ENCODE measurements at places on chromosomes 11 and 22.

- no peak for DNase-seq
Observed at GRCh38 chr11:98495601-98496000, 525.1 kb upstream of the CNTN5 start.

- no peak for DNase-seq
Observed at GRCh38 chr11:60349990-60350389, 22.9 kb downstream of the MS4A6E start.

DNA sequence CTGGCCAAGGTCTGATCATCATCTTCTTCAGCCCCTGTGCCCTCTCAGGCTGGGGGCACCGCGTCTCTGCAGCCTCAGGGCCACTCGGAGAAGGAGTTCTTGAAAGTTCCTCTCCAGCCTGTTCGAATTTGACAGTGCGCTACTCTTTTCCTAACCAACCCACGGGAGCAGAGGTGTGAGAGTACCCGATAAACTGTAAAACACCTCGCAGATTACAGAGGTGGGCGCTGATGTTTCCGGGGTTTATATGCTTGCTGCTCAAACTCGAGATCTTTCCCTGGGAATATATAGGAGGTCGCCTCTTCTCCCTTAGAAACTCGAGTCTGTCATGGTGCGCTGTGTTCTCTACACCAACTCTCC lies 515 bp downstream of the CTR9 start:
- no peak for DNase-seq

DNA sequence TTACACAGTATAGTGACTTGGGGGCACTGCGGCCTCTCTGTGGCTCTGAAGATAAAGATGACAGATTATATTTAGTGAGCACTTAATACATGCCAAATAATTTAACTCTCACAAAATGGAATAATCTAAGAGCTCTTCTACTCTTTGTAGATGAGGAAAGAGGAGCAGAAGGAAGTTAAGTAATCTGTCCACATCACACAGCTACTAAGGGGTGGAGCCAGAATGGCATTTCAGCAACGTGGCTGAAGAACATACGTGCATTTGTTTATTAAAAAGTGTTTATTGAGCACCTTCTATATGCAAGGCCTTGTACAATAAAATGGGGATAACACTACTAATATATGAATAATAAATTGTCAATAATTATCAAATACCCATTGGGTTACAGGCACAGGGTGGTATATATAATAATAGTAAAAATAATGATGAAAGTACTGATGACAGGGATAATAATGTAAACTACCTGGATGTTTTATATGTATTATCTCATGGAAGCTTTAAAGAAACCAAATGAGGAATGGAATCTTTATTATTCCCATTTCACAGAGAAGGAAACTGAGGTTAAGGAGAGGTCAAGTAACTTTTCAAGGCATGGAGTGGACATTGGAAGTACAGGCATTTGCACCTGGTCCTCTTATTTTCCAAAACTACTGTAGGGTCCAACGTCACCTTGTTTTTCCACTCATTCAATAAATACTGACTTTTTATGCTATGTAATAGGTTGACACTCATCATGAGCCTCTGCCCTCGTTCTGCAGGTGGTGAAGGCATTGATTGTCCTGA lies 38.0 kb upstream of the IL17RA start:
- no peak for DNase-seq

- no peak for DNase-seq
Observed at GRCh38 chr11:94193288-94193687, 64.6 kb downstream of the PANX1 start.

- no peak for DNase-seq
Observed at GRCh38 chr11:282630-283360, 4.6 kb downstream of the NLRP6 start.

- DNase-seq, result no peak
Observed at GRCh38 chr11:19199771-19200170, 2.0 kb downstream of the CSRP3 start.

DNA sequence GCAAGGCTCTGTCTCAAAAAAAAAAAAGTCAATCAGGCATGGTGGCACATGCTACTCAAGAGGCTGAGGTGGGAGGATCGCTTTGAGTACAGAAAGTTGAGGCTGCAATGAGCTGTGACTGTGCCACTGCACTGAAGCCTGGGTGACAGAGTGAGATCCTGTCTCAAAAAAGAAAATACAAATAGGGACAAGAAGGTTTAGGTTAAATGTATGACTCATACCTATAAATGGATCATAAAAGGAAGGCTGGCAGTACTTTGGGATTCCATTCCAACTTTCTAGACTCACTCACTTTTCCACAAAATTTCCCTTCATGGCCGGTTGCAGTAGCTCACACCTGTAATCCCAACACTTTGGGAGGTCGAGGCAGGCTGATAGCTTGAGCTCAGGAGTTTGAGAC lies 25.6 kb upstream of the OSBP start:
- DNase-seq, result no peak

- no peak for DNase-seq
Observed at GRCh38 chr22:45422237-45422983, 8.9 kb downstream of the RIBC2 start.

DNA sequence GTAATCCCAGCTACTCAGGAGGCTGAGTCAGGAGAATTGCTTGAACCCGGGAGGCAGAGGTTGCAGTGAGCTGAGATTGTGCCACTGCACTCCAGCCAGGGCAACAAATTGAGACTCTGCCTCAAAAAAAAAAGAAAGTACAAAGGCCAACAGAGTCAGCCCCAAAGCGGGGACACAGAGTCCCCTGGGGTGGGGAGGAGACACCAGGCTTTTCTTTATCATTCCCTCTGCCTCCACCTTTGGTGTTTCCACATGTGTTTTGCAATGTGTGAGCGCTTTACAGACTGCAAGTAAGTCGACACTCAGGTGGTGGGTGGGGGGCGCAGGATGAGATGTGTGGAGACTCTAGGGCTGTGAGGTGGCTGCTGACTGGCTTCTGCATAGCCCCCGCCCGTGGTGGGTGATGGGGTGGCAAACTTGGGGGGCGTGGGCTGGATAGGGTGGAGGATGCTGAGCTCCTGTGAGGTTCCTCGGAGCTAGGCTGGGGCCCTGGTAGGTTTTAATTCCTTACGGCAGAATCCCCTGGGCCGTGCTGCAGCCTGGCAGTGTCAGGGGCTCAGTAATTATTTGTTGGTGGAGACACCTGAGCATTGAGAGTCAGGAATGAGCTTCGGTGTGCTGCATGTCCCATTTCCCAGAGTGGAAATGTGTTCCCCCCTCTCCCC lies 177.2 kb downstream of the CTTN start:
- DNase-seq, result no peak

- no peak for DNase-seq
Observed at GRCh38 chr11:17564687-17565042, 17.6 kb downstream of the OTOG start.

DNA sequence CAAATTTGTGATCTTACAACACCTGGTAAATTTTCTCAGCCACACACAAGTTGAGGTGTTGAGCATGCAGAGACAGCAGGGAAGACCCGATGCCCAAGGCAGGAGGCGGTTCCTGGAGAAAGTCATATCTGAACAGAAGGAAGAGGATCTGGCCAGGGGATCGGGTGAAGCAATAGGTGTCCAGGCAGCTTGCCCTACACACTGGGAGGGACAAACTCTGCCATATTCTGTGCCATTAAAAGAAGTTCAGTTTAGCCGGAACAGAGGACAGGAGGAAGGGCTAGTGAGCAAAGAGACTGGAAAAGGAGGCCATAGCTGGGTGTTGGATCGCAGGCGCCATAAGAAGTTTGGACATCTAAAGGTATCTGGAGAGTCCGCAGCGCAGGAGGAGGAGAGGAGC lies 76.5 kb downstream of the TMPRSS5 start:
- no peak for DNase-seq

GRCh38 chr22:37485395-37486223 lies 575 bp downstream of the MFNG start:
- DNase-seq, result no peak
